Cortex of kidney (tissue), 1 donor: ENCODE measurements at places on chromosomes 4 and X.

DNA sequence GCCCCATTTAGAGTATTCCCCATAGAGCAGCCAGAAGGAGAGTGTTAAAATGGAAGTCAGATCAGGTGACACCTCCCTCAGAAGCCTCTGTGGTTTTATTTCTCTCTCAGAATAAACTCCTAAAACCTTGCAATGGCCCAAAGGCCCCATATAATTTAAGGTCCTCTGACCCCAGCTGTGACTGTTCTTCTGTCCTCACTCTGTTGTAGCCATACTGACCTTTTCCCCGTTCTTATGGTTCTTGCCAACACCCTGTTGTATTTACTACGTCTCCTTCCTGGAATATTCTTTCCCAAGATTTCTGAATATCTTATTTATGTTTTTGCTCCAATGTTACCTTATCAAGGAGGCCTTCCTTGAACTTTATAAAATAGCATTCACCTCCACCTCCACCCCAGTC lies 18.0 kb downstream of the ADH7 start:
- DNase-seq, result no peak

- DNase-seq, result no peak
These were observed 50.6 kb upstream of the SHOX start for GRCh38 chrX:580030-580429.

- DNase-seq, result no peak
These were observed 392.6 kb upstream of the INTU start for GRCh38 chr4:127239902-127240763.

DNA sequence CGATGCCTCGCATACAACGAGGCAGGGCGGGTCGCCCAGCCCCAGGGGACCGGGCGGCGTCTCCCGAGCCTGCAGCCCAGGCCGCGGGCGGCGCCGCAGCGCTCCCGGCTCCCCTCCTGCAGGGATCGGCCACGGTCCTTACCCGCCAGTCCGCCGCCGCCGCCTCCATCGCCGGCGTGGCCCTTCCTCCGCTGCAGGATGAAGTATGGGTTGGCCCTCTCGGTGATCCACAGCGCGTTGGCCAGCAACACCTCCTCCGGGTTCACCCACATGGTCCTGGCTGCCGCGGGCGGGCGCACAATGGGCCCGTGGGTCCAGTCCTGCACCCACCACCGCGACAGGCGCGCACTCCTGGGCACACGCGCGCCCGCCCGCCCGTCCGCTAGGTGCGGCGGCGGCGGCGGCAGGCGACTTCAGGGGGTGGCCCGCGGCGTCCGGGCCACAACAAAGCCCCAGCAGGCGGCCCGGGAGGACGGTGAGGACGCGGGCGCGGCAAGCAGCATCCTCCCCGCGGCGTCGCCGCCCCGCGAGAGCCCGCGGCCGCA lies 339 bp downstream of the TBC1D9 start:
- DNase-seq, result peak; percentile 12

- DNase-seq, result no peak
These were observed 24.3 kb upstream of the ZNF41 start for GRCh38 chrX:47507153-47507867.
